ENCODE measurements at places on chromosomes 5 and 9.

- peak; percentile 39 for DNase-seq
Measured at GRCh38 chr5:15566789-15567188, 66.8 kb downstream of the FBXL7 start.

- DNase-seq, result no peak
Measured at GRCh38 chr9:100033877-100034551, 64.8 kb downstream of the ERP44 start.

- DNase-seq, result peak; percentile 85
Measured at GRCh38 chr9:125472926-125473701, 211.5 kb downstream of the GAPVD1 start.

DNA sequence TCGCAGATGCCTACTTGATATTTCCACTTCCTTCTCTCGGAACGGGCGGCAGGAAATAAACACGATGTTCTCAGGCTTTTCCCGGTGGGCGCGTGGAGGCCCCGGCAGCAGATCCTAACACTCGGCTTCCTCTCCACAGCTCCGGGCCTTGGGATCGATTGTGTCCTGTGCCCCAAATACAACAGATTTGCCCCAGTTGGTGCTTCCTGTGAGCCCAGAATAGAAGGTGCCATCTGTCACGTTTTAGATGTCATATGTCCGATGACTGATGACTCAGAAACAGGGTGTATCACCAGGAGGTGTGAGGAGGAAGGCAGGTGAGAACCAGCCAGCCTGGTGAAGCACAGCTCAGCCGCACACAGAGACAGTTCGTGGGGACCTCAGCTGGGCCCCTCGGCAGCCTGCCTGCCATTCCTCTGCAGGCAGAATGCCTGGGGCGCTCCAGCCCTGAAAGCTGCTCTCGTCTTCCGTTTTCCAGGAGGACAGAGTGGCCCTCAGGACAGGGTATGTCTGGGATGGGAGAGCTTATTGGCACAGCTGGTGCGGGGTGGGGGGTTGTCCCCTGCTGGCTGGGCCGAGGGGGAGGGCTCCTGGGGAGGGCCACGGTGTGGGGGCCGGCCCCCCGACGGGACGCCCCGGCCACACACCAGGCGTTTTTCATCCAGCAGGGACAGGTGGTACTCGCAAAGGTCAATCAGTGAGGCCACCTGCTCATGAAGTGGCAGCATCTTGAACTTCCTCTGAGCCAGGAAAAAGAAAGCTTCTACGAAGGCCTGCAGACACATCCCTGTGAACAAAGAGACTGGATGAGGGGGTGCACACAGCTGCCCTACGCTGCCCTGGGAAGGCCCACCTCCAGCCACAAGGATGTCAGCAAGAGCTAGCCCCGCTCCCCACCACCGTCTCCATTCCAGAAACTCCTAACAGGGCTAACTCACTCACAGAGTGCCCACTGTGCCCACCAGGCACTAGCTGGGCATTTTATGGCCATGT is 171.0 kb downstream of the DAB2IP start:
- no peak for DNase-seq

GRCh38 chr5:40619421-40619820 is 60.3 kb upstream of the PTGER4 start:
- no peak for DNase-seq

All from foreskin melanocyte (primary cell).